ENCODE measurements at places on chromosomes 7 and 10. TPM values are rescaled to one million over a fixed set of nuclear protein-coding genes. Genes with fewer than 3 reads are reported as not detected.

- no peak overlapping the region for H3K27ac ChIP-seq
- H3K36me3 ChIP-seq: no peaks in the 10 kb centered on the region
- no peak overlapping the region for H3K4me3 ChIP-seq
- peaks cover 9% of the 10 kb centered on the region for H3K27me3 ChIP-seq
- no peaks in the 10 kb centered on the region for H3K4me1 ChIP-seq
- DNase-seq: no peak
Observed at GRCh38 chr10:128499956-128500355, 373.7 kb upstream of the MKI67 start.

LIPM gene
- polyA plus RNA-seq: not detected

- no peak overlapping the region for H3K4me3 ChIP-seq
- no peaks in the 10 kb centered on the region for H3K27me3 ChIP-seq
- no peaks in the 10 kb centered on the region for H3K4me1 ChIP-seq
- H3K27ac ChIP-seq: no peak overlapping the region
- H3K36me3 ChIP-seq: no peaks in the 10 kb centered on the region
Observed at GRCh38 chr10:29886299-29886698, 173.1 kb downstream of the JCAD start.

DNA sequence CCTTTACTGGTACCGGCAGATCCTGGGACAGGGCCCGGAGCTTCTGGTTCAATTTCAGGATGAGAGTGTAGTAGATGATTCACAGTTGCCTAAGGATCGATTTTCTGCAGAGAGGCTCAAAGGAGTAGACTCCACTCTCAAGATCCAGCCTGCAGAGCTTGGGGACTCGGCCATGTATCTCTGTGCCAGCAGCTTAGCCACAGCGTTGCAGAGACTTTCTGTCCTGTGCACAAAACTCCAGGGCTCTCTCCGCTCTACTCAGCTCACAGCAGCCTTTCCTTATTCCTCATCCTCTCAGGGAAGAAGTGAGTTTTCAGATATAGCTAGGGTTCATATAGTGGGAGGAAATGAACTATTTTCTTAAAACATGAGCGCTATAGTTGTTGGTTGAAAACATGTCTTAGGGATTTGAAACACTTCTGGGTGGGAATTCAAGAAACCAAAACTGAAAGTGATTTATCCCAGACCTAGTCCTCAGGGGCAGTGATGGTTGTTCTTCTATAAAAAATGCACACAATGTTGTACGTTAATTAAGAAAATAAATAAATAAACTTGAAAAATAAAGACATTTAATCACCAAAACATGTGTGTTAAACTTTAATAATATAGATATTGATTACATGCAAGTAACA is 150.2 kb upstream of the PRSS58 start:
- no peak for DNase-seq
- no peak overlapping the region for H3K27ac ChIP-seq
- peaks cover 11% of the 10 kb centered on the region for H3K4me1 ChIP-seq
- H3K4me3 ChIP-seq: no peak overlapping the region

GRCh38 chr10:113322843-113323242 is 230.0 kb upstream of the HABP2 start:
- H3K4me3 ChIP-seq: no peak overlapping the region
- DNase-seq: no peak
- no peaks in the 10 kb centered on the region for H3K4me1 ChIP-seq
- H3K27ac ChIP-seq: no peak overlapping the region
- no peaks in the 10 kb centered on the region for H3K36me3 ChIP-seq

CDCA7L gene
- 38.5 TPM for polyA plus RNA-seq

DNA sequence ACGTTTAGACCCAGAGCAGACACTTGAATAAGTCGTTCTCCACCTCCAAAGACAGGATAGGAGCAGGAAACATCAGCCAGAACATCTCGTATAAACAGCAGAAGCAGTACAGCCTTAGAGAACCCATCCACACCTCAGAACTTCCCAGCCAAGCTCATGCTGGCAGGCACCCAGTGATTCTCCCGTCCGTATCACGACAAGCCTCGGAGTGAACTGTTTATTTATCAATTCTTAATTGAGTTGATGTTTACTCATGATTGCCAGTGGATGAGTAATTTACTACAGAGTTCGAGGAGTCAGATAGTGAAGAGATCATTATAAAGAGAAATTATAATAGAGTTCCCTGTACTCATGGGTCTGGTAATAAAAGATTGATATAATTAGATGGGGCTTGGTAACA is 811.5 kb downstream of the LRMDA start:
- no peak for DNase-seq
- no peaks in the 10 kb centered on the region for H3K36me3 ChIP-seq
- no peaks in the 10 kb centered on the region for H3K4me1 ChIP-seq
- no peak overlapping the region for H3K27ac ChIP-seq
- H3K4me3 ChIP-seq: no peak overlapping the region

GRCh38 chr7:80720146-80720545 is 81.7 kb downstream of the CD36 start:
- no peak overlapping the region for H3K27ac ChIP-seq
- no peaks in the 10 kb centered on the region for H3K4me1 ChIP-seq
- DNase-seq: no peak
- no peaks in the 10 kb centered on the region for H3K36me3 ChIP-seq
- H3K27me3 ChIP-seq: no peaks in the 10 kb centered on the region
- no peak overlapping the region for H3K4me3 ChIP-seq

DNA sequence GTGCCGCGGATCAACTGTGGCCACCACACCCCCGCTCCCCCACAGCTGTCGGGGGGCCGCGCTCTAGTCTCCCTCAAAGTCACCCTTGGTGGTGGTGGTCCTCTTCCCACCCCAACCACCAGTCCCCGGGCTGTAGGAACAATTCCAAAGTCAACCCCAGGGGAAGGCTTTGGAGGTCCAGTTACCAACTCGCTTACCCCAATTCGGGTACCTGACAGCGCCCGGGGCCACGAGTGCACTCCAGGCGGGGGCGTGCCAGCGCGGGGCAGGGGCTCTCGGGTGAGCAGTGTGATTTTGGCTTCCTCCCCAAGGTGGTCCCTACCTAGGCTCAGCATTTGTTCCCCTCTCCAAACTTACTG is 584 bp upstream of the ZMIZ1 start:
- peak overlapping the region; percentile 89 for H3K4me3 ChIP-seq
- no peaks in the 10 kb centered on the region for H3K27me3 ChIP-seq
- H3K27ac ChIP-seq: peak overlapping the region; percentile 86
- H3K36me3 ChIP-seq: no peaks in the 10 kb centered on the region
- peaks cover 26% of the 10 kb centered on the region for H3K4me1 ChIP-seq
- DNase-seq: no peak

PIK3CG gene
- 19.5 TPM for polyA plus RNA-seq

MLXIPL gene
- not detected for polyA plus RNA-seq

- H3K27ac ChIP-seq: no peak overlapping the region
- H3K4me3 ChIP-seq: no peak overlapping the region
- DNase-seq: no peak
- H3K4me1 ChIP-seq: no peaks in the 10 kb centered on the region
- no peaks in the 10 kb centered on the region for H3K36me3 ChIP-seq
- H3K27me3 ChIP-seq: no peaks in the 10 kb centered on the region
Observed at GRCh38 chr7:46681865-46682503, 760.9 kb upstream of the IGFBP3 start.

- H3K27ac ChIP-seq: no peak overlapping the region
- no peaks in the 10 kb centered on the region for H3K36me3 ChIP-seq
- peaks cover 11% of the 10 kb centered on the region for H3K4me1 ChIP-seq
- DNase-seq: no peak
Observed at GRCh38 chr7:33903791-33904680, 1.3 kb upstream of the BMPER start.

DNA sequence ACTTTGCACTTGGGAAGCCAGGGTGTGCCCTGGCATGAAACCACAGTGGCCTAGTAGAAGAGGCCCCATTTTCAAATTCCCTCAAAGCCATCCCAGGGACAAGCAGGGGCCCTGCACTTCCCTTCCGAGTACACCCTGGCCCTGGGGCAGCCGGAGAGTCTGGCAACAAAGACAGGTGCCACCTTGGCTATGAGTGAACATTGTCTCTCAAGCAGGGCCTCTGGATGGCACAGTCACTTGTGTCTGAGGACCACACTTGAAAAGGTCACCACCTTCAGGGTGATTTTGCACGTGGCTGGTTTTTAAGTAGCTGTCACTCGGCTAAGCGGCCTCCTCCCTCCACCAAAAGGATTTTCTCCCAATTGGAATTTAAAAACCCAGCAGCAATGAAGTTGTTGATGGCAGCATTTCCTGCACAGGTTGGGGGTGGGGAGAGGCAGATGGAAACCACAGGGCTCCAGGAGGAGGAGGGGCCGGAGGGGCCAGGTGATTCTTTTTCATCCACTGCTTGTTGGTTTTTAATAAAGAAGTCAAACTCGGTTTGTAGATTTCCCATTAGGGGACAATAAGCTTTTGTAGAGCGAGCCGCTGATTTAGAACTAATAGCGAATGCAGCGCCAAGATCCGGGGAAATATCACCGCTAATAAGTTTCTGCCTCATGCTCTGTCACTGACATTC is 33.9 kb downstream of the C10orf105 start:
- H3K27ac ChIP-seq: no peak overlapping the region
- no peaks in the 10 kb centered on the region for H3K36me3 ChIP-seq
- H3K27me3 ChIP-seq: no peaks in the 10 kb centered on the region
- no peak overlapping the region for H3K4me3 ChIP-seq
- no peak for DNase-seq

DNA sequence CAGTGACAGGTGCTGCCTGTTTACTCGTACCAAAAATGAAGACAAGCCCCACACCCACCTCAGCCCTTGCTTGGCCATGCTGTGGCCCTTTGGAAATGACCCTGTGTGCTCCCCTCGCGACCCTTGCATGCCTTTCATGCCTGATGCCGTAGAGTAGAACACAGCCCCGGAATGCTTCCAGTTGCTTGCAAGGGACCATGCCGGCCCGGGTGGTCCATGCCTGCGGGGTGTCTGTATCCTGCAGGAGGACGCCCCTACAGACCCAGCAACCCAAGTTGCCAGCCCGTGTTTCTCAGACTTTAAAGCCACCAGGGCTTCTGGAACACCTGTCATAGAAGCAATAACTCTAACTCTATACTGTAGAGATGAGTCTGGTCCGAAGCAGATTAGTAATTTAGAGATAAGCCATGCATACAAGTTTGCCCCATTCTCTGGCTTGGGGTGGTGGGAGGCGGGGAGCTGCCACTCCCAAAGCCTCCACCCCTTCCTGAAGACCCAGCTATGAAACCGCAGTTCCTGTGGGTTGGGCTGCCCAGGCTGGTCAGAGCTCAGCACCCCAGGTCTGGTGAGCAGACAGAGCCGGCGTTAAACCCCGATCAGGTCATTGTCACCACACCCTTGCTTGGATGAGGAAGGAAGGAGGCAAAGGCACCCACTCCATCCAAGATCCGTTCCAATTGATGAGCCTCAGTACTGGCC is 143.5 kb downstream of the ADCY1 start:
- no peaks in the 10 kb centered on the region for H3K4me1 ChIP-seq
- no peak overlapping the region for H3K4me3 ChIP-seq
- DNase-seq: no peak
- peaks cover 2% of the 10 kb centered on the region for H3K36me3 ChIP-seq

GRCh38 chr10:68212721-68213352 is 19.1 kb downstream of the ATOH7 start:
- no peaks in the 10 kb centered on the region for H3K36me3 ChIP-seq
- no peak overlapping the region for H3K27ac ChIP-seq
- no peaks in the 10 kb centered on the region for H3K4me1 ChIP-seq
- no peak for DNase-seq

- no peaks in the 10 kb centered on the region for H3K36me3 ChIP-seq
- no peak for DNase-seq
- no peak overlapping the region for H3K27ac ChIP-seq
- H3K4me1 ChIP-seq: no peaks in the 10 kb centered on the region
- no peak overlapping the region for H3K4me3 ChIP-seq
- H3K27me3 ChIP-seq: peaks cover 44% of the 10 kb centered on the region
Observed at GRCh38 chr10:132094581-132095234, 29.0 kb downstream of the JAKMIP3 start.

- H3K4me3 ChIP-seq: peak overlapping the region; percentile 57
- H3K27me3 ChIP-seq: peaks cover 11% of the 10 kb centered on the region
- H3K36me3 ChIP-seq: no peaks in the 10 kb centered on the region
- H3K27ac ChIP-seq: no peak overlapping the region
Observed at GRCh38 chr7:29825775-29826529, 19.6 kb downstream of the WIPF3 start.

GRCh38 chr7:151384352-151384697 is 25.5 kb downstream of the WDR86 start:
- DNase-seq: no peak
- H3K27ac ChIP-seq: peak overlapping the region; percentile 63
- no peak overlapping the region for H3K4me3 ChIP-seq
- H3K36me3 ChIP-seq: no peaks in the 10 kb centered on the region
- H3K4me1 ChIP-seq: peaks cover 15% of the 10 kb centered on the region
- H3K27me3 ChIP-seq: peaks cover 14% of the 10 kb centered on the region

- H3K27ac ChIP-seq: no peak overlapping the region
- no peaks in the 10 kb centered on the region for H3K36me3 ChIP-seq
- H3K4me3 ChIP-seq: no peak overlapping the region
- H3K4me1 ChIP-seq: peaks cover 3% of the 10 kb centered on the region
Observed at GRCh38 chr7:137626469-137627067, 220.2 kb downstream of the DGKI start.

GRCh38 chr7:139854124-139854511 is 25.1 kb downstream of the TBXAS1 start:
- no peaks in the 10 kb centered on the region for H3K27me3 ChIP-seq
- no peak overlapping the region for H3K4me3 ChIP-seq

GRCh38 chr10:25029519-25029918 is 13.1 kb downstream of the THNSL1 start:
- H3K4me1 ChIP-seq: no peaks in the 10 kb centered on the region
- DNase-seq: no peak
- no peak overlapping the region for H3K27ac ChIP-seq
- H3K36me3 ChIP-seq: peaks cover 8% of the 10 kb centered on the region

DNA sequence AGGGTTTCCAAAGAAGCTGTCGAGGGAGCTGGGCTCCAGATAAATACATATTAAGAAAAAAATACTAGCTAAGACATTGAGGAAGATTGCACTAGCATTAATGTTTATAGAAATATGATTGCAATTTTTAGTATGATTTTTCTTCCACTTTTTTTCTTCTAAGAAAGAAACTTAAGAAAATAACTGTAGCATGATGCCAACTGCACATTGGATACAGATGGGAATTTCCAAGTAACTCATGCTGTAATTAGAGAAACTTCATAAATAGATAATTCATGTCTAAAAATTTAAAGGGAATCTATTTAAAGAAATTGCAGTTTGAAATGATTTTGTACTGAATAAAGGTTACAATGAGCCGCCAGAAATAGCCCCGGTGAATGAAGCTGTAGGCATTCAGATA is 119.4 kb downstream of the POLR1F start:
- no peak for DNase-seq
- H3K4me1 ChIP-seq: no peaks in the 10 kb centered on the region
- no peak overlapping the region for H3K4me3 ChIP-seq
- H3K27me3 ChIP-seq: no peaks in the 10 kb centered on the region

DNA sequence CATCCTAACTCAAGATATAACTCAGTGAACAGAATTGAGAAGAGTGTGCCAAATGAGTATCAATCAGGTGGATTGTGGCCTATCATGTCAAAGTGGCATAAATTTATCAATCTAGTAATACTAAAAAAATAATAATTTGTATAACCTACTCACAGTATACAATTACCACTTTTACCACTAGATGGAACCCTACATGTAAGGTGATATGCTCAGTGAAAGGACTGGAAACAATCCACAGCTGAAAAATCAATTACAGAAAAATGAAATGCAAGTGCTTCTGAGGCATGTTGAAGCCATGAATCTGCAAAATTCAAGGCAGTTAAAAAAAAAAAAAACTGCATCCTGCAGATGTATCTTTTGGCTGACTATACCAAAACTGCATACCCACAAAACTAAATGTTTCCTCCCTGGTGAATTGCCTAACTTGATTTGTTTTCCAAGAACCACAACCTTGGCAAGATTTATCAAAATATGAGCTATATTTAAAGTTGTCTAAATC is 13.9 kb downstream of the ARHGAP19 start:
- no peak for DNase-seq
- peaks cover 3% of the 10 kb centered on the region for H3K36me3 ChIP-seq
- H3K27me3 ChIP-seq: no peaks in the 10 kb centered on the region
- peaks cover 22% of the 10 kb centered on the region for H3K4me1 ChIP-seq

Measured in naive thymus-derived CD8-positive, alpha-beta T cell (primary cell).